ENCODE measurements at places on chromosomes 4 and X.

DNA sequence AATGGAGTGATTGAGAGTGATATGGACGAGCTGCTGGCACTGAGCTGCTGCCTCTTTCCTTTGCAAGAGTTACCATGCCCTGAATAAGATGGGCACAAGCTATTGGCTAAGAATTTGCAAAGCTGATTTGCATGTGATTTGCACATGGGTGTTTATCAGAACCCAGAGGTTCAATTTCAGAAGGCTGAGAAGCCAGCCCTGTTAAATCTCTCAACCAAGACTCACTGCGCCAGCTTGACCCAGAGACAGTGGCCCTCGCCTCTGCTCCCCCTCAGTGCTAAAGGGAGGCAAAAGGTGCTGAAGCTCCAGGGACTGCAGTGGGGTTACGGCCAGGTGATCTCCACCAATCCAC lies 701 bp downstream of the ARHGAP4 start:
- no peak for DNase-seq

GRCh38 chr4:76302826-76303438 lies 3.6 kb upstream of the STBD1 start:
- peak; percentile 9 for DNase-seq

DNA sequence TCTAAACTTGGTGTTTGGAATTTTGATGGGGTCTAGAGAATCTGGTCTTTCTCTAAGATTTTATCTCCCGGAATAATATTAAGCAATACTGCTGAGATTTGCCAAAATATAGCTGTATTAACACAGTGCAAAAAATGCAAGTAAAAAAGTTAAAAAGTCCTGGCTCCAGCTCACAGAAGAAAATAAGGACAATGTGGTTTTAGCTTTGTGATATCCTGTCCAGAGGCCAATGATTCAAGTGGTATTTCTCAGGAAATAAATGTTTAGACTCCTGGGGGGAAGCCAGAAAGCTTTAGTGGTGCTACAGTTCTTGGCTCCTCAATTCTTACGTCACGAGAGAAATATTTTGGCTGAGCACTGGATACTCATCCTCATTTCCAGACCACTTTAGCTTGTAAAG lies 40.9 kb upstream of the IL13RA2 start:
- no peak for DNase-seq

GRCh38 chrX:12824944-12825343 lies 33.7 kb downstream of the PRPS2 start:
- DNase-seq: no peak

DNA sequence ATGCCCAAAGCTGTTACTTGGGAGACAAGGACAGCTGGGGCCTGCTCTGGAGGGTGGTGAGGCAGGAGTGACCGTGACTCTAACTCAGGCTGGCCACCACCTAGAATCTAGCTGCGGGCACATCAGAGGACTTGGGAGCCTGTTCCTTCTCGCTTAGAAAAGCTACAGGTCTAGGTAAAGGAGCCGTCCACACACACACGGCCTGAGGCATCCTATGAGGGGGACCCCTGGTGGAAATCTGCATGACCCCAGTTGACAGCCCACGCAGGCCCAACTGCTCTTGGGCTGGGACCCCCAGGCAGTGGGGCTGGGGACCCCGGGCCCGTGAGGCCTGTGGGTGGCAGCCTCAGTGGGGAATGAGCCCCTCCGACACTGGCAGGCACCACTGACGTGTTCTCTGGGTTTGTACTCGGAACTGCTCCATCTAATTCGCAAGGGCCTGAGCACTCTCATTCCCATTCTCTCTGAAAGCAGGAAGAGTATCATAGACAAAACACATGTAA lies 75.6 kb downstream of the ACOX3 start:
- DNase-seq: no peak

DNA sequence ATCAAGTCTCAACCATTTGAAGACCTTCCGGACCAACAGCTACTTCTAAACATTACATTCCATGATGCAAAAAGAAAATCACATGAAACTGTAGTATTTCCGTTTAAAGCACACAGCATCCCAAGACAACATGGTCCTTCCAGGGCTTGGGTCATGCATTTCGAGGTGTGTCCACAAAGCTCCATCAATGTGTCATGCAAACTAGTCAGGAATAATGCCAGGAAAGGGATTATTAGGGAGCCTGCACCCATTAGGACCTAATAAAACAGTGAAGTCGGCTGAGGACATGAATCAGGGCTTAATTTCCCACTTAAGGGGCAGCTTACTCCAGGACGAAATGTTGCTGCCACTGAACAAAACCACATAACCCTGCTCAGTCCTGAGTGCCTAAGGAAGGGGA lies 177.9 kb downstream of the TSPAN5 start:
- DNase-seq: no peak

- DNase-seq: peak; percentile 96
Measured at GRCh38 chr4:103721251-103721650, 1.5 kb upstream of the TACR3 start.

GRCh38 chrX:28324321-28324721 lies 262.9 kb upstream of the IL1RAPL1 start:
- no peak for DNase-seq

DNA sequence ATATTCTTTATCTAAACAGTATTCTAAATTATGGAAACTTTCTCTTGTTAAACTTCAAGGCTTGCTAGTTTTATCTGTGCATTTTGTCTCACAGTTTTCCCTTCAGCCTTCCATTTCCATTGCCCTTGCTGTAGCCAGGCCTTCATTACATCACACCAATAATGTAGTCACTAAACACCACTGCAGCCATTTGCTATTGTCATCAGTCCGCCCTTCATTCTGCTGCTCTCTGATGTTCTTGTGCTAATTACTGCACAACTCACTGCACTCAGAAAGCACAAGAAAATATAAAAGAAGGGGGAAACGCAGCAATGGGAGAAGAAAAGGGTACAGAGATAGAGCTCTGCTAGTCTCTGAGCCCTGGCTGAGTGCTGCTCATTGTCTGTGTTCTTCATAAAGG lies 239.6 kb upstream of the FSTL5 start:
- no peak for DNase-seq

GRCh38 chr4:137531168-137531985 lies 917 bp downstream of the PCDH18 start:
- no peak for DNase-seq

GRCh38 chr4:19776021-19776459 lies 475.7 kb upstream of the SLIT2 start:
- peak; percentile 46 for DNase-seq

DNA sequence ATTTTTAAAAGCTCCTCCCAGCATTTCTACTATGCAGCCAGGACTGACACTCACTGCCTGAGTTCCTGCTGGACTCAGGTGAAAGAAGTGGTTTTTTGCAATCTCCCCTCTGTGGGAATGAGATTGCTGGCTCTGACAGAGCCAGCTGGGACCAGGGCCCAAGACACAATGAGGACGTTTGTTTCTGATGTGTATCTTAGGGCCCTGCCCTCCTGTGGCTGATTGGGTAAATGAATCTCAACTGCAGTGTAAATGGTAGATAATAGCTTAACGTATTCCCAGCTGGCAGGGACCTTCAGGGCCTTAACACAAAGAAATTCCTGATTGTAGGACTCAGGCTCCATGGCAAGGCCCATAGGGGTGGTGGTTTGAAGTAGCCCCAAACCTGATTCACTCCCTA lies 85.8 kb upstream of the PRPS1 start:
- peak; percentile 9 for DNase-seq

GRCh38 chr4:37802068-37802666 lies 24.3 kb upstream of the PGM2 start:
- peak; percentile 77 for DNase-seq

DNA sequence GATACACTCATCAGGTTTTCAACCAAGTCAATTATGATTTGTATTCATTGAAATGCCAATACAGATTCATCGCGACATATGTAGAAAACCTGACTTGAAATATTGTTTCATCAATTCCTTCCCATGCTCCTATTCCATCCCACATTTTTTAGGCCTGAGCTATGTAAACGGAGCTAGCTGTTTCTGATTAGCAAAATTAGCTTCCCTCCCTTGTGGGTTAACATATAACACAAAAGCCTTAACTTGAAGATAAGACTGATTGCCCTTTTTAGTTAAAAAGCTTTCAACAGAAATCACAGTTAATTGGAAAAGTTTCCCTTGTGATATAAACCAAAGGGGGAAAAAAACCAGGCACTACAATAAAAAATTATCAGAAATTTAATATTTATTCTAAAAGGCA lies 32.8 kb upstream of the DCLK2 start:
- no peak for DNase-seq

- DNase-seq: peak; percentile 76
Measured at GRCh38 chr4:124713185-124713592, 657 bp upstream of the ANKRD50 start.

- DNase-seq: no peak
Measured at GRCh38 chr4:172584816-172585215, 583.8 kb upstream of the GALNT7 start.

- DNase-seq: no peak
Measured at GRCh38 chr4:56085275-56085674, 136.5 kb downstream of the CEP135 start.

DNA sequence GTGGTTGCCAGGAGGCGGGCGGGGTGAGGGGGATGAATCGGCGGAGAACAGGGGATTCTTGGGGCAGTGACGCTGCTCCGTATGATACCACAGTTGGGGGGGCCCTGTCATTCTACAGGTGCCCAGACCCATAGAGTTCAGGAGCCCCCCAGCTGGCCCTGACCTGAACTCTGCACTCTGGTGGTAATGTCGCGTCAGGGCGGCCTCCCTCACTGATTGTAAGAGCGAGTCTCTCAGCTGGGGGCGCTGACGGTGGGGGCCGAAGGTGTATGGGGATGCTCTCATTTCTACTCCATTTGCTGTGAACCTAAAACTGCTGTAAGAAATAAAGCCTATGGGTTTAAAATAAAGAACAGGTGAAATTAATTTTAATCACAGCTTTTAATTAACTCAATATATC lies 91.8 kb upstream of the PSAPL1 start:
- no peak for DNase-seq

GRCh38 chrX:45771560-45772340 lies 571.1 kb upstream of the DIPK2B start:
- DNase-seq: peak; percentile 36

- peak; percentile 58 for DNase-seq
Measured at GRCh38 chrX:41085512-41085877, 250 bp downstream of the USP9X start.

DNA sequence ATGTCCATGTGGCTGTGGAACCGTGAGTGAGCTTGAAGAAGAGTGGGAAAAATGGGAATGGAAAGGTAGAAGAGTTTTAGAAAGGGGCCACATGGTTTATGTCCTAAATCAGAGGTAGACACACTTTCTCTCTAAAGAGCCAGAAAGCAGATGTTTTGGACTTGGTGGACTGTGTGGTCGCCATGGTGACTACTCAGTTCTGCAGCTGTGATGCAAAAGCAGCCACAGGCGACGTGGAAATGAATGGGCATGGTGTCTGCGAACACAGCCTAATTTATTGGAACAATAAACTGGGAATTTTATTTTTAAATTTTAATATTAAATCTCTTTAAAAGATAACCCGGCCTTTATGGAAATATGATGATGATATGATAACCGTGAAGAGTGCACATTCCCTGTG lies 386.0 kb upstream of the FAT1 start:
- no peak for DNase-seq

GRCh38 chr4:20305976-20306375 lies 54.3 kb downstream of the SLIT2 start:
- no peak for DNase-seq

- DNase-seq: no peak
Measured at GRCh38 chr4:140174543-140174942, 20.6 kb upstream of the MAML3 start.

GRCh38 chr4:6609415-6610079 lies 30.9 kb upstream of the MRFAP1 start:
- DNase-seq: no peak

DNA sequence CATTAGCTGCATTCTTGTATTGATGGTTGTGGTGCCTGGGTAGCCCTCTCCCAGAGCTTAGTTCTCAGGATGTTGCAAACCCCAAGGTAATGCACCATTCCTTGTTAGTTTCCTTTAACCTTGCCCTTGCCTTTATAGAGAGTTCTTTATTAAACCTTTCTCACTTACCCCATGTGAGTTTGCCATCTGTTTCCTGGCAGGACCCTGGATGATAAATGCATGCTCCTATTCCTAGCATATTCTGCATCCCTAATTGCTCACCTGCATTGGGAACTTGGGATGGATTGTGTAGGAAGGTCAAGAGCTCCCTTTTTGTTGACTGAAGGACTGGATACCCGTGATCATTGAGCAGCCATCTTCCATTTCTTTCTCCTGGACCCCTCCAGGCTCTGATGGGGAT lies 59.9 kb upstream of the AP1S2 start:
- no peak for DNase-seq

GRCh38 chr4:25938787-25939186 lies 24.8 kb downstream of the SMIM20 start:
- DNase-seq: no peak

DNA sequence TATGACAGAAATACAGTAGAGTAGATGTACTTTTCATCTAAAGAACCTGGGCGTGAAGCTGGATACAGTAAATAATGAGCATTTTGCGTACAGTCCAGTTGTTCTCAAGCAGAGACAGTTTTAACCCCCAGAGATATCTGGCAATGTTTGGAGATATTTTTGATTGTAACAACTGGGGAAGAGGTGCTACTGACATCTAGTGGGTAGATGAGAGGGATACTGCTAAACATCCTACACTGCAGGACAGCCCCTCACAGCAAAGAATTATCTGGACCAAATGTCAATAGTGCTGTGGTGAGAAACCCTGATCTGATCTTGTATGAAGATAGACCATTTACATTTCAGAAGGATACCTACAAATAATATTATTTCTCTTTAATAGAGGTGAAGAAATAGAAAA lies 200.2 kb upstream of the FAM47A start:
- no peak for DNase-seq

GRCh38 chr4:22683726-22684125 lies 9.0 kb upstream of the GBA3 start:
- no peak for DNase-seq

DNA sequence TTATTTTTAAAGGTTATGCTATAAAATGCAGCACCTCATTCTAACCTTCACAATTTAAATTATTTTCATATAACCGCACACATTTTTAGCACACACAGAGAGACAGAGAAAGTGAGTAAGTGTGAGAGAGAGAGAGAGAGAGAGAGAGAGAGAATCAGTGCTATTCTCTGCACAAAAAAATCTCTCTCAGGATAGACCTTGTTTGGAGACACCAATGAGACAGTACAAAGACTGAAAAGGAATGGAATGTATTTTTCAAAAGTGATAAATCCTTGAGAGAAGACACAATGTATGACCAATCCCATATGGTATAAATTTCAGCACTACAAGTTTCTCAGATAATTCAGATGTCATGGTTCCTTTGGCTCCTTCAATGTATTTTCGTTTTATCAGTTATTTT lies 132.1 kb upstream of the PCDH18 start:
- DNase-seq: no peak

DNA sequence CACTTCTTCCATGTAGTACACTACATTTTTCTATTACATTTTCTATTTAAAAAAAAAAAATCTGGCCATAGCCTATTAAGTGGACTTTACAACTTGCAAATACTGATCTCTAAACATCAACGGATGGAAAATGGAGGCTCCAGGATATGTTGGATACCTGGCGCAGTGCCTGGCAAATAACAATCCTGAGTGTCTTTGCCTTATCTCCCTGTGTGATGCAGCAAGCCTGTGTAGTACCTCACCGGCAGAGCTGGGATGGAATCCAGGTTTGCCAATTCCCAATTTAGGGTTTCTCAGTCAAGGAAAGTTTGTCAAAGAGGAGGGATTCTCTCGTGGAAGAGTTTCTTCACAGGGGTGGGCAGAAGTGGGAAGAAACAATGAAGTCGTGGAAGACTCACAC lies 93.2 kb downstream of the KDR start:
- no peak for DNase-seq
